ENCODE measurements at places on chromosomes 6 and 20.

- no peak for ATAC-seq
These were observed 1.2 kb upstream of the CD24 start for GRCh38 chr6:106975738-106976064.

DNA sequence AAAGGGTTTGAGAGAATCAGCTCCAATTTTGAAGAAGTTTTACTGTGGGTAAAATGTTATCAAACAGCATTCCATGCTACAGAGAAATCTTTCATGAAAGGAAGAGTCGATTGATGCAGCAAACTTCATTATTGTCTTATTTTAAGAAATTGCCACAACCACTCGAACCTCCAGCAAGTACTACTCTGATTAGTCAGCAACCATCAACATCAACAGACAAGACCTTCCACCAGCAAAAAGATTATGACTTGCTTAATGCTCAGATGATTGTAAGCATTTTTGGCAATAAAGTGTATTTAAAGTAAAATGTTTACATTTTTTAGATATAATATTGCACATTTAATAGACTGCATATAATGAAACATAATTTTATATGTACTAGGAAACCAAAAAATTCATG lies 87.5 kb downstream of the AKAP7 start:
- ATAC-seq: no peak

GRCh38 chr20:13331536-13331935 lies 110.5 kb downstream of the ISM1 start:
- ATAC-seq: no peak

- ATAC-seq: no peak
These were observed 3.6 kb downstream of the BTBD3 start for GRCh38 chr20:11921321-11921720.

GRCh38 chr20:12287575-12287974 lies 369.9 kb downstream of the BTBD3 start:
- ATAC-seq: no peak

GRCh38 chr6:79070206-79070825 lies 7.7 kb downstream of the PHIP start:
- no peak for ATAC-seq

GRCh38 chr6:13433709-13434121 lies 53.7 kb downstream of the GFOD1 start:
- ATAC-seq: peak; percentile 52

DNA sequence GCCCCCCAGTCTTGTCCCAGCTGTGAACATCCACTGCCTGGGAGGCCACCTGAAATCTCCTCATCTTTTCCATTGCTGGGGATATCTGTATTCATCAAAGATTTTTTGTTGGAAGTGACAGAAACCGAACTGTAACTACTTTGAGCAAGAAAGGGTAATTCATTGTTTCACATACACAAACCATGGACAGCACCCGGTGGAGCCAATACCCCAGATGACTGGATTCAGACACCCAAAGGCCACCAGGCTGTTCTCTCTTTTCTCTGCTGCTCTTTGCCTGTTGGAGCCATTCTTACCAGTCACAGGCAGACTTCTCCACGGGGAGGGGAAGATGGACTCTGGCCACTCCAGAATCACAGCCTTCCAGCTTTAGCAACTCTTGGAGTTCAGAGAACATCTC lies 11.7 kb upstream of the RALY start:
- no peak for ATAC-seq

DNA sequence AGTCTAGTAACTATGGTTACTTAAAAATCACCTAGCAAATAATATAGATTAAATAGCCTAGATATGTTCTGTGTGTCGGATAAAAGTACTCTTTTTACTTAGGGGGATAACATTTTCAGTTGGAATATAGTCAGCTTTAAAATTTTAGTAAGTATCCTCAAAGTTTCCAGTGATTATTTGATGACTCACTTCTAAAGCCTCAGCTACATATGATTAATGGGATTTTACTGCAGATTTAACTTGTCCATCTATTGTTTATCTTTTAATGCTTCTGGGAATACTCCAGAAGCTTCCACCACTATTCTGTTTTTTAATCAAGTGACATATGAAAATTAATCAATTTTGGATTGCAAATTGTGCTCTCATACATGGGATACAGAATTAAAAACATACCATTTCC lies 8.7 kb upstream of the TENT5A start:
- ATAC-seq: no peak

GRCh38 chr20:16145919-16146318 lies 427.3 kb downstream of the KIF16B start:
- ATAC-seq: no peak

DNA sequence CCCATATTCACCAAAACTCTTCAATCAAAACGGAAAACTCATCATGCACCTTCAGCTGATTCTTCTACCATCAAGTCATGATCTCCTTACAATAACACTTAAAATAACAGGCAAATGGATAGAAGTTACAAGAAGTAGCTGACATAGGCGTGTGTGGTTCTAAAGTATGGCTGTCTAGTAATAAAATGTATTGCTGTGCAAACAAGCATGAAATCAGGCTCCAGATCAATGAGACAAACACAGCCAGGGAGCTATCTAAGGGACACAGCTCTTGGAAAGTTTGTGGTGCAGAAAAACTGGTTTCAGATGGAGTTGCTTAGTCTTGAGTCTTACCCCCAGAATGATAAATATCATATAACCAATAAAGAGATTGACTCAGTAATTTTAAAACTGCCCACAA lies 434.8 kb upstream of the NOX3 start:
- ATAC-seq: no peak

GRCh38 chr6:84411060-84411629 lies 183.7 kb upstream of the CEP162 start:
- no peak for ATAC-seq

- no peak for ATAC-seq
These were observed 15.8 kb upstream of the STX16 start for GRCh38 chr20:58635279-58635665.

DNA sequence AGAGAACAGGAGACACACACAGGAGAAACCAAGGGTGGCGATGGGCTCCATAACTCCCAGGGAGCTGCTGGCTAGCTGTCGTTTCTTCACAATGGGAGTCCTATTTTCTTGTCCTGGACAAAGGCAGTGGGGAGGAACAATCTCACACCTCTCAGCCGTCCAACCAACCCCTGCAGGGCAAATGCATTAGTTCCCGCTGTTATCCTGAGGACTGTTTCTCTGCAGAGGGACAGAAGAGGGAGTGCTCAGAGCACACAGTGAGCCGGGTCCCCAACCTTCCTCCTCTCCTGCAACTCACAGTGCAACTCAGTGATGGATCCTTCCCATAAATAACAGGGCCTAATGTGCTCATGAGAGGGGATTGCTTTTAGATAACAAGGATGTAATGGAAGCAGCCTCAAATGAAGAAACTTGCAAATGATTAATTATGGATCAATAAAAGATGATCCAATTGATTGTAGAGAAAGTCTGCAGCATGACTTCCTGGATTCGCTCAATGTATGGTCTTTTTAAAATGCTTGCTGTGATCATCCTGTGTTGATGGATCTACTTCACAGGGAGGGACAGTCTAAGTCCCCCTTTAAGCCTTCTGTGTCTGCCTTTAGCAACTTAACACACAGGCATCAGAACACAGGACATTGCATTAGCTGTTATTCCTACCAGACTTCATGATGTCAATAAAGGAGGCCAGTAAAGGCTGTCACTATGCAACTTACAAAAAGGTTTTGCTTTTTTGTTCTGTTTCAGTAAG lies 453.4 kb upstream of the AGPAT4 start:
- no peak for ATAC-seq

GRCh38 chr20:32050851-32051556 lies 1.0 kb upstream of the HCK start:
- ATAC-seq: peak; percentile 58

- ATAC-seq: no peak
These were observed 8.0 kb downstream of the INSM1 start for GRCh38 chr20:20375862-20376261.

GRCh38 chr6:36120539-36120938 lies 9.8 kb upstream of the MAPK13 start:
- ATAC-seq: peak; percentile 86

GRCh38 chr6:38378801-38379200 lies 260.9 kb downstream of the BTBD9 start:
- ATAC-seq: no peak

DNA sequence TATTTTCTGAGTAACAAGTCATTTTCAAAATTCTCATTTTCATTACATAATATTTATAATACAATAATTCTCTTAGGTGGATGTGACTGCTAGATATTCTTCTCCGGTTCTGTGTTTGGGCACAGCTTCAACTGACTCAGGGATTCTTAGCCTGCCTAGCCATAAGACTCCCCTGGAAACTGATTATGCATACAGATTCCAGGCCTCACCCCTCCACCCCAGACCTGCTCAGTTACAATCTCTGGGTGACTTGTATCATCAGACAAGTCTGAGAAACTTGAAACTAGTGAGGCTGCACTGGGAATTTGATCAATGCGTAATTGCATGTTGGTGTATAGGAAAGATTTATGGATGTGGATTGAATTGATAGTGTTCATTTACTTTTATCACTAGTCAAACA lies 25.4 kb downstream of the FLRT3 start:
- ATAC-seq: no peak

DNA sequence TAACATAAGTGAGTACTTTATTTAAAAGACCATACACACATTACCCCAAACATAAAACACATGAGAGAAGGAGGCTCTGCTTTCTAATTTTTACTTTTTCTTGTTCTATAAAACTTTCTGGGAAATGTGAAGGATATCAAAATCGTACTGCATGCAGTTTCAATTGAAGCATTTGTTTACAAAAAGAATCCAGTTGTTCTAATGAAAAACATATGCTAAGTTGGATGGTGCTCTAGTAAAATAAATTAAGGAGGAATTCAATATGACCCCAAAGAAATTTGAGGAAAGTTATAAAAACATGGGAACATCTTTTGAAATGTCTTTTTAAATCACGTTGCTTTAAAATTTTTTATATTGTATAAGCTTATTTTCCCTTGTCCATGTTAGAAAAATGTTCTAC lies 37.6 kb downstream of the OR2B6 start:
- ATAC-seq: no peak

- ATAC-seq: no peak
These were observed 947.4 kb upstream of the CITED2 start for GRCh38 chr6:140321891-140322290.

- ATAC-seq: no peak
These were observed 1.8 kb downstream of the PROCR start for GRCh38 chr20:35173576-35174192.

DNA sequence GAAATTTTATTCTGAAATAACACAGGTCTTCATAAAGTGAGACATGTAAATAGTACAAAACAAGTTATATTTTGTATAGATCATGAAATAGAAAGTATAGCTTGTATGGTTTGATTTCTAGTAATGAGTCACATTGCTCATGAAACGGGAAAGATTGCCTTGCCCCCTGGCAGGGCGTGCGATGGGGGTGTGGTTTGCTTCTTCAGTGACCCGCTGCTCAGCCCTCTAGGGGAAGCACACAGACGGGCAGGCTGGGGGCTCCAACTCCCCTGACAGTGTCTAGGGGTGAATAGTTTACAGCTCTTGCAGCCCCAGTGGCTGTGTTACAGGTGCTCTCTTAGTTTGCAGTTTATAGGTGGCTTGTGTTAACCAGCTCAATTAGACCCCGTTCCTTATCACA lies 170.5 kb upstream of the RGS17 start:
- no peak for ATAC-seq

- no peak for ATAC-seq
These were observed 13.3 kb downstream of the RSPH4A start for GRCh38 chr6:116629563-116629981.

GRCh38 chr6:52908526-52908925 lies 972 bp downstream of the GSTA3 start:
- no peak for ATAC-seq

DNA sequence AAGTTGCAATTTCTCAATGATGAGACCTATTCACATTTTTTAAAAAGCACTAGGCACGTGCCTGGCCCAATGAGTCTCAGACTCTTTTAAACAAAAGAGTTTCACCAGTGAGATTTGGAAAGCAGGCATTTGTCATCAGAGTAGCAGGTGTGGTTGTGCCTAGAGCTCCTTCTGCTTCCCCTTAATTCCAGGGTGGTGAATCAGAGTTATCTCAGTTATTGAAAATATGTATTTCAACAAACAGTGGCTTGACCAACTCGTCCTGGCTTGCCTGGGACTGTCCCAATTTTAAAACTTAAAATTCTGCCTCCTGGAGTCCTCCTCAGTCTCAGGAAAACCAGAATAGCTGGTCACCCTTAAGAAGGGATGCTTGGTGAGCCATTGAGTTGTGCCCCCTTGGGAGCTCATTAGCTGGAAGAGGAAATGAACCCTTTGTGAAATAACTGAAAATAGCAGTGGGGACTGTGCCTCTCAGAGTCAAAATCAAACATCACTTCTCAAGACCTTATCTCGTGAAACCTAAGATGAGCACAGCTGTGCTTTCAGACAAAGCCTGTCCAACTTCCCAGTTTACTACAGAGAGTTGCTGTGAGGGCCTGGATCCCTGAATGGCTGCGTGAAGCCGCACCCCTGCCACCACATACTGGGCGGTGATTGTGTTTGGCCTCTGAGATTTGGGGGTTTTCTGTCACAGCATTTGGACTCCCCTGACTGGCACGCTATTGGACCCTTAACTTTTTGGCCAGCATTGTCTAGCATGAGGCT lies 116.3 kb downstream of the ANKRD60 start:
- ATAC-seq: peak; percentile 36

DNA sequence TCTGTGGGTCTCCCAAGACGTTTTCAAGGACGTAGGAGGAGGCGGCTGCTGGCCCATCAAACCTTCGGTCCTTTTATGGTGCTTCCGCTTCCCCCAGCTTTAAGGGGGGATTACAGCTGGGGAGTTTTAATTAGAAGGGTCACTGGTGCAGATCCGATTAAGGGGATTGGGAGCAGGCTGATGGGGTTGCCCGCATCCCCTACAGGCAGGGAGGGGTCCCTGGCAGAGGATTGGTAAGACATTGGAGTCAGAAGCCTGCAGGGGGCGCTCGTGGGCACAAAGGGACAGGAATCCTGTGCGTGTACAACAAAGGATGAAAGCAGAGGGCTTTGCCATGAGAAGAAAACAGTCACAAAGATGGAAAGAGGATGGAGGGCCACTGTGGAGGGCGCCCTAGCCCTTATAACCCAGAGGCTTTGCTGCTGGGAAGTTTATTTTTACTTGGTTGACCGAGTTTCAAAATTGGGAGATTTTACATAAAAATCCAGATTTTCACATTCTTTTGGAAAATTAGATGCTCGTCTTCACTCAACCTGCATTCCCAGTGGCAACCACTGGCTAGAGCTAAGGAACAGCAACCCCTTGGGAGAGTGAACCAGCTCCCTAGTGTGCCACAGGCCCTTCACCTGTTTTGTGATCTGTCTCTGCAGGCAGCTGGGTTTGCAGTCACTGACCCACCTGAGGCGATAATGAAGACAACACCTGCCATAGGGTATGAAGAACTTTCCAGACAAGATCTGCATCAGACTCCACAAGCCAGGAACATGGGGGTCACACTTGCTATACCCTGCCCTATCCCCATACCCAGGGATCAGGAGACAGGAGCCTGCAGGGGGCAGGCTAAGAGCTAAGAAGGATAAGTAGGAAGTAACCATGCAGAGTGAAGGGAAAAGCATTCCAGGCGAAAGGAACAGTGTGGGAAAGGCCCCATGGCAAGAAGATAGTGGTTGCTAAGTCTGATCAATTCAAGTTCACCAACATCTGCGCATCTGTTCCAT lies 97.7 kb downstream of the KCNB1 start:
- ATAC-seq: no peak
